Transverse colon (tissue), 4 donors: ENCODE measurements at places on chromosomes 13 and 19. TPM values are rescaled to one million over a fixed set of nuclear protein-coding genes. Genes with fewer than 3 reads are reported as not detected.

Gene ZNF418
- total RNA-seq, result 6.4 TPM

Gene PCP2
- not detected for total RNA-seq

Gene ZNF181
- total RNA-seq, result 23.8 TPM

Gene UGGT2
- 48.3 TPM for total RNA-seq

Gene SLITRK6
- total RNA-seq, result 3.8 TPM

Gene KPNA3
- 29.2 TPM for total RNA-seq

- DNase-seq, result no peak
Measured at GRCh38 chr19:38405276-38405675, 2.4 kb downstream of the FAM98C start.

GRCh38 chr13:28493740-28494503 lies 1.0 kb downstream of the FLT1 start:
- DNase-seq, result no peak

DNA sequence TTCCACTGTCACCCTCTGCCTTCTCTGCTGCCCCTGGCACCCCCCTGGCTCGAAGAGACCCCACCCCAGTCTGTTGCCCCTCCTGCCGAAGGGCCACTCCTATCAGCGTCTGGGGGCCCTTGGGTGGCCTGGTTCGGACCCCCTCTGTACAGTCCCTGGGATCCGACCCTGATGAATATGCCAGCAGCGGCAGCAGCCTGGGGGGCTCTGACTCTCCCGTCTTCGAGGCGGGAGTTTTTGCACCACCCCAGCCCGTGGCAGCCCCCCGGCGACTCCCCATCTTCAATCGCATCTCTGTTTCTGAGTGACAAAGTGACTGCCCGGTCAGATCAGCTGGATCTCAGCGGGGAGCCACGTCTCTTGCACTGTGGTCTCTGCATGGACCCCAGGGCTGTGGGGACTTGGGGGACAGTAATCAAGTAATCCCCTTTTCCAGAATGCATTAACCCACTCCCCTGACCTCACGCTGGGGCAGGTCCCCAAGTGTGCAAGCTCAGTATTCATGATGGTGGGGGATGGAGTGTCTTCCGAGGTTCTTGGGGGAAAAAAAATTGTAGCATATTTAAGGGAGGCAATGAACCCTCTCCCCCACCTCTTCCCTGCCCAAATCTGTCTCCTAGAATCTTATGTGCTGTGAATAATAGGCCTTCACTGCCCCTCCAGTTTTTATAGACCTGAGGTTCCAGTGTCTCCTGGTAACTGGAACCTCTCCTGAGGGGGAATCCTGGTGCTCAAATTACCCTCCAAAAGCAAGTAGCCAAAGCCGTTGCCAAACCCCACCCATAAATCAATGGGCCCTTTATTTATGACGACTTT lies 2.0 kb downstream of the ZFP36 start:
- DNase-seq, result peak; percentile 61

- peak; percentile 11 for DNase-seq
Measured at GRCh38 chr13:52896827-52897659, 48.6 kb upstream of the PCDH8 start.

- no peak for DNase-seq
Measured at GRCh38 chr19:49520705-49521319, 7.0 kb upstream of the RCN3 start.

- no peak for DNase-seq
Measured at GRCh38 chr19:1466461-1467214, 12.4 kb downstream of the C19orf25 start.
